ENCODE measurements at places on chromosomes 5 and 9. TPM values are rescaled to one million over a fixed set of nuclear protein-coding genes. Genes with fewer than 3 reads are reported as not detected.

Gene FAM81B
- total RNA-seq = not detected

Gene CCNI2
- total RNA-seq = 1.4 TPM

Gene FOXI1
- total RNA-seq = not detected

Gene GPX3
- total RNA-seq = not detected

Gene ANKRD31
- 0.36 TPM for total RNA-seq

Gene NTRK2
- total RNA-seq = 0.05 TPM

Gene DRD1
- total RNA-seq = not detected

Gene SLC46A2
- total RNA-seq = not detected

Gene ANKRD18B
- 1.6 TPM for total RNA-seq

Gene LRRC19
- not detected for total RNA-seq

DNA sequence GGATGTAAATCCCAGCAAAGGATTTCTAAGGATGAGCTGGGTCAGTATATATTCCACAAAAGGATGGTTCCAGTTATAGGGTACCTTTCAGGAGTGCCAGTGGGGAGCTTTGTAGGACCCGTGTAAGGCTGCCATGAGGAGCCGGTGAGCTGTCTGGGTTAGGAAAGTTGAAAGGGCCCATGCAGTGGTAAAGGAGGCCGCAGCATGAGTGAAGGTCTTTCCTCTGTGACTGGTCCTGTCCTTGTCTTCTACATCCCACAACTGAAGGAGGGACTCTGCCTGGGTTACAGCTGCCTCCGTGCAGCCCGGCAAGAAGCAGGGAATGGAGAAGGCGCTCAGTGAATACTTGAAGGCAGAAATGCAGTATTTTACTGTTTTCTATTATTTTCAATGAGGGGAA lies 58.9 kb downstream of the HSPA4 start:
- DNase-seq = no peak

- DNase-seq = no peak
Measured at GRCh38 chr5:142842994-142843905, 73.1 kb downstream of the ARHGAP26 start.

DNA sequence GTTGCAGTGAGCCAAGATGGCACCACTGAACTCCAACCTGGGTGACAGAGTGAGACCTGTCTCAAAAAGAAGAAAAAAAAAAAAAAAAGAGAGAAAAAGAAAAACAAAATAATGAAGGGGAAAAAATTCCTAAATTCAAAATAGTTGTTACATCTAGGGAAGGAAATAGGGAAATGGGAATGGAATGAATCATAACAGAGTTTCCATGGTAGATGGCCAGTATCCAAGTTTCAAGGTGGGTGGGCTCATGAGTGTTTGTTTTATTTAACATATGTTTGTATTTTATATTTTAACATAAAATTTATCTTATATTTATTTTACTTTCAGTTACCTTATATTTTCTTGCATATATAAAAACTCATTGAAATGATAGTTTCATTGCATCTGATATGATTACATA lies 215.6 kb downstream of the ARHGEF28 start:
- no peak for DNase-seq

DNA sequence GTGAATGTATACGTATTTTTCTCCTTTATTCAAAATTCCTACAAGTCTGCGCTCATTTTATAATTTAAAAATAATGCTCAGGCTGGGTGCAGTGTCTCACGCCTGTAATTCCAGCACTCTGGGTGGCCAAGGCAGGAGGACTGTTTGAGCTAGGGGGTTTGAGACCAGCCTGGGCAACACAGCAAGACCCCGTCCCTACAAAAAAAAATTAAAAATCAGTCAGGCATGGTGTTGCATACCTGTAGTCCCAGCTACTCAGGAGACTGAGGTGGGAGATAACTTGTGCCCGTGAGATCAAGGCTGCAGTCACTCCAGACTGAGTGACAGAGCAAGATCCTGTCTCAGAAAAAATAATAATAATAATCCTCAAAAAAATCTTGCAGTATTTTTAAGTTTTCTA lies 7.8 kb downstream of the UIMC1 start:
- DNase-seq = no peak

- DNase-seq = no peak
Measured at GRCh38 chr9:13437866-13438265, 158.4 kb upstream of the MPDZ start.

- DNase-seq = no peak
Measured at GRCh38 chr9:22055090-22055489, 46.0 kb upstream of the CDKN2B start.

DNA sequence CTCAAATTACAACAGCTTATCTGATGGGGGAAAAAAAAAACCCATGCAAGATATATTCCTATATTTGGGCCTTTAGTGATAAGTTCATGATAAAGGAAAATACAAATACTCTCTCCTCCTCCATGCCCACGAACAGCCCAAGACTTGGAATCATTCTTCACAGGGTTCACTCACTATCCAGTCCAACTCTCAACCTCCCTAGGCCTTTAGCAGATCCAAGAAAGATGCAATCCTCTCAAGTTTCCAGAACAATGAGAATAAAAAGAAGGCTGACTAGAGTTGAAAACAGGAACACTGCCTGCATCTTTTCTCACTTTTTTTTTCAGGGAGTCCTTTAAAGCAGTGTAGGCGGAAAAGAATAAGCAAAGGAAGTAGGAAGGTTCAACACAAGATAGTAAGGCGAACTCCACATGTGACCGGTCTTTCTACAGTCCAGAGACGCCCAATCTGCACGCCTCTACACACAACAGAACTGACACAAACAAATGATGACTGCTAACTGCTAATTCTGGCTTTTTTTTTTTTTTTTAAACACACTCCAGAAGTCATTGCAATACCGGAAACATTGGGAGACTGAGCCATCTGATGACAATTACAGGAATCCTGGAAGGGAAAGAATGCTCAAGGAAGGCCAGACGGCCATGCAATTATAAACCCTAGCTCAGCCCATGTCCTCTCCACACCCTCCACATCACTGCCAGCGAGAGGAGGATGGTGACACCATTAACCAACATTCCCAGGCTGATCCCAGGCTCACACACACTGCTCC lies 75.4 kb downstream of the BNC2 start:
- DNase-seq = no peak

DNA sequence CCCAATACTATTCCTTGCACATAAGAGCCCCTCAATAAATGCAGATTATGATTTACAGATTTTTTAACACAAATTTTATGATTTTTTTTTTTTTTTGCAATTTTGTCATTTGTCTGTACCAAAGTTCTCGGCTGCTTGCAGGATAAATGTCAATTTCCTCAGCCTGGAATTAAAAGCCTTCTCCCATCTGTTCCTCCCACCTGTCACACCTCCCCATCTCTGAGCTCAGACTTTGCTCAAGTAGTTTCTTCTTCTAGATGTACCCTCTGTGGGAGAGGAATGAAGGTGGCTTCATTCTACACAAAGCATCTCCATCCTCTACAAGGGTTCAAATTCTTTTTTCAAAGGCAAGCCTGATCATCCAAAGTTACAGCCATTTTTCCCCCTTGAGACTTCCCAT lies 153.7 kb upstream of the GRAMD2B start:
- no peak for DNase-seq

- DNase-seq = no peak
Measured at GRCh38 chr5:1823381-1824034, 22.3 kb downstream of the NDUFS6 start.

DNA sequence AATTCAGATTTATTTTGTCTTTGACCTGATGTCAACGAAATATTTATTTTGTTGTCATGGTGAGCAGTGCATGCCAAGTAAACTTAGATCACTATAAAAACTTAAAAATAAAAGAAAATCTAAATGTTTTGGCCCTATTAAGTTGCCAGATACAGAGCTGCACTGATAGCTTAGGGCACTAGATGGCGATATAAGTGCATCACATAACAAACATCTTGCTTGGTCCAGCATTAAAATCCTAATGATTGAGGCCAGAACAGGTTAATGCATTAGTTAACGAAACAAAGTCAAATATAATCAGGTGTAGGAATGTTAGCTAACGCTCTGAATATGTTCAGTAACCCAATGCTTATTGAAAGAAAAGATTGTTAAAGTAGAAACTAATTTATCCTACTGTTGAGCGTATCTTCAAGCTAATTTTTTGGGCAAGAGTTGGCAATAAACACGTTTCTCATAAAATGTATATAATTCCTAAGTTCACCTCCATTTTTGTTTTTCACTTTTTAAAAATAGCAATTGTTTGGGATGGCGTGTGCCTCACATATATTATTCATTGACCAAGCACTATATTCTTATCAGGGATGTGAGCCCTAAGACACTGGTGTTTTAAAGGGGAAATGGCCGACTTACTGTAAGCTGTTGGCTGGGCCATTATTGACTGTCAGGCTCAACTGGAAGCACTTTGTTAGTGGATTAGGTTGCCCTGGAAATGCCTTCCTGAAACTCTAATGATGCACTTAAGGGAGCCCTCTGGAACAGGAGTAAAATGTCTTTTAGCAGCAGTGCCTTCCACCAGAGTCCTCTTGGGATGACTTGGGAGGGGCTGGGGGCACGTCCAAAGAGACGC lies 33.3 kb downstream of the KCTD16 start:
- DNase-seq = peak; percentile 65

GRCh38 chr9:119802133-119802532 lies 432.9 kb upstream of the BRINP1 start:
- DNase-seq = no peak

DNA sequence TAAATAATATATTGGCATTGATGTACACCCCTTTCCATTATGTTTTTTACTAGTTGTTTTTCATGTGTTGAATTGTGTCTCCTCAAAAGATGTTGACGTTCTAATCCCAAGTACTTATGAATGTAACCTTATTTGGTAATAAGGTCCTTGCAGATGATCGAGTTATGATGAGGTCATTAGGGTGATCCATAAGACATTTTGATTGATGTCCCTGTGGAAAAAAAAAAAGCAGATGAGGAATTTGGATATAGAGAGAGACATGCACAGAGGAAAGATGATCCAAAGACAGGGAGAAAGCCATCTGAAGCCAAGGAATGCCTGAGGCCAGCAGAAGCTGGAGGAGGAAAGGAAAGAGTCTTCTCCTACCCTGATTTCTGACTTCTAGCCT lies 632.7 kb downstream of the TLR4 start:
- no peak for DNase-seq

- no peak for DNase-seq
Measured at GRCh38 chr5:32645246-32645645, 59.9 kb downstream of the SUB1 start.

DNA sequence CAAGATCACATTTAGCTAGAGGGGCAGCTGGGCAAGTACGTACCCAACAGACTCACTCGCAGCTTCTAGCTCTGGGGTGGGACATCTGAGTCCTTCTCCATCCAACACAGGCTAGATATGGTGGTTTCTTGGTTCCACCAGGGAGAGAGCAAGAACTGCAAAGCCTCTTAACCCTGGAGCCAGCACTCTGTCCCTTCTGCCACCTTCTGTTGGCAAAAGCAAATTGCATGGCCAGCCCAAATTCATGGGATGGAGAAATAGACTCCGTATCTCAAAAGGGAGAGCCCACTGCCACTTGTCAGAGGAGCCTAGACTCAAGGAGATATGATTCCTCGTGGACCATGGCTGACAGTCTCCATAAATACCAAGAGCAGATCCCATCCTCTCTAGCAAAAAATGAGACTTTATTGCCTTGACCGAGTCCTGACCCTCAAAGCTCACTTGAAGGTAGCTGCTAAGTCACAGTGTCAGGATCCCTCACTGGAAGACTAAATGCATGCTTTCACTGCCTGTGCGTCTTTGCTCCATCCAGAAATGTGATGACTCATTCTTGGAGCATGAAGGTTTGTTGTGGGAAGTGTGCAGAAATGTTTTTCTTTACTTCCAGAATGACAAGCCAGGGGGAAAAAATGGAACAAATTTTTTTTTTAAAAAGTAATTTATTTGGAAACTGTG lies 28.8 kb upstream of the ROR2 start:
- no peak for DNase-seq

DNA sequence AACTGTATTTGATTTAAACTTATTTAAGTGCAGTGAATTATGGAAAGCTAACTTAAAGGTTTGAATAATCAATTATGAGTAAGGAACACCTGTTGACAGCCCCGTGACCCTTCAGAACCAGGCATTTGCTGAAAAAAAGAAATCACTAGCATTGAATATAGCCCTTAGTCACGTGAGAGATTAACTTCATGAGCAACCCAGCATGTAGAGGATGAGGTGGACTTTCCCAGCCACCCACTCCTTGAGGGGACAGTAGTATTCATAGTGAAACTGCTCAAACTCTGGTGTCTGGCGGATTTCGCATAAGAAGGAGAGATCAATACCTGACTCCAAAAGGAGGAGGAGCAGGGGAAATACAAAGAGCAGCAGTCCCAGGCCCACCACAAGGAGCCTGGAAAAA lies 184.8 kb upstream of the RASEF start:
- no peak for DNase-seq

GRCh38 chr9:78035383-78035993 lies 3.9 kb upstream of the GNAQ start:
- DNase-seq = peak; percentile 69

DNA sequence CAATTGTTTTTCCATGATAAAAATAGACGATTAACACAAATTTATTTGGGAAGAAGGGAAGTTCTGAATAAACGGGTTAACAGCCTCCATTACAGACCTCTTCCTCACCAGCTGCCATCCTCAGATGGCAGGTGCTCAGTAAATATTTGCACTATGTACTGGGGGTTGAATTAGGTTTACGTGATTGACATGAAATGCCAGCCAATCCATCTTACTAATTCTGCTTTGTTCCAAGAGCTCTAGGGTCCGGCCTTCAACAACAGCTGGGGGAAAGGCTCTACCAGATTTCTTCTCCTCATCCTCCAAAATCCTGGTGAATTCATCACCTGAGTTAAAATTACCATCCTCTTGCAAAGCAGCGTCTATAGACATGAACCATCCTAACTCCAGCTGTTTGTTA lies 104.6 kb downstream of the MTX3 start:
- DNase-seq = no peak

- no peak for DNase-seq
Measured at GRCh38 chr9:137606734-137607138, 1.2 kb downstream of the ARRDC1 start.

DNA sequence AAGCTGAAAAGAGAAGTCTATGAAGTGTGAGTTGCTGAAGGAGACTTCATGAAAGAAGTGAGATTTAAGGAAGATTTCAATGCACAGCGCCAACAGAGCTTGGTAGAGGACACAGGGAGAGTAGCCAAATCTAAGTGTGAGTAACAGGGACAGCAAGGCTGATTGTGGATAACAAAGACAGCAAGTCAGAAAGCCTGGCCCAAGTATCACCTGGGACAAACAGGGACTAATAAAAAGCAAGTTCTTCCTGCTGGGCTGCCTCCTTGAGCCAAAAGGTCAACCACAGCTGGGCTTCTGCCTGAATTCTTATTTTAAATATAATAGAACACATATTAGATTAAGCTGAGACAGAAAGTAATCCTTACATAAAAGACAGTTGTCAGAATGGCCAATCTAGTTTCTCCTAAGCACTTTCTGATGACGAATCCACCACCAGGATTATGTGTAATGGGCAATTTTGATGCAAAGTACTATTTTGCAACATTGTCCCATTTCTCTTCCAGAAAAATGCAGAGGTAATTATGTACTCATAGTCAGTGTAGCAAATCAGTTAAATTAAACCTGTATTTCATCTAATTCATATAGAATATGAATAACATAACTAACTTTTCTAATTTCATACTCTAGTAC lies 73.8 kb downstream of the MAPKAP1 start:
- DNase-seq = no peak

- DNase-seq = no peak
Measured at GRCh38 chr9:27282269-27282668, 14.7 kb downstream of the EQTN start.

GRCh38 chr9:80552931-80553330 lies 981.2 kb downstream of the TLE4 start:
- DNase-seq = no peak
